ENCODE measurements at places on chromosomes 1 and 21.

GRCh38 chr1:6462412-6463119, 3.4 kb downstream of the TNFRSF25 start:
- no peak for DNase-seq

DNA sequence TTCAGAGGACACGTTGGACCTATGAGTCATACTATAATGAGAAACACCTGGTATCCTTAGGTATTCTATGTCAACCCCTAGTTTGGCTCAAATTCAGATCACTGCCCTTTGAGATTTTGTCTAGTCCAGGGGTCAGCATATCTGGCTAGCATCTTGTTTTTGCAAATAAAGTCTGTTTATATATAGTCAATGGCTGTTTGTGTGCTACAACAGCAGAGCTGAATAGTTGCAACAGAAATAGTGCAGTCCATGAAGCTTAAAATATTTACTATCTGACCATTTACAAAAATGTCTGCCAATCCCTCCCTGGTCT, 48.5 kb upstream of the EDEM3 start:
- no peak for DNase-seq

DNA sequence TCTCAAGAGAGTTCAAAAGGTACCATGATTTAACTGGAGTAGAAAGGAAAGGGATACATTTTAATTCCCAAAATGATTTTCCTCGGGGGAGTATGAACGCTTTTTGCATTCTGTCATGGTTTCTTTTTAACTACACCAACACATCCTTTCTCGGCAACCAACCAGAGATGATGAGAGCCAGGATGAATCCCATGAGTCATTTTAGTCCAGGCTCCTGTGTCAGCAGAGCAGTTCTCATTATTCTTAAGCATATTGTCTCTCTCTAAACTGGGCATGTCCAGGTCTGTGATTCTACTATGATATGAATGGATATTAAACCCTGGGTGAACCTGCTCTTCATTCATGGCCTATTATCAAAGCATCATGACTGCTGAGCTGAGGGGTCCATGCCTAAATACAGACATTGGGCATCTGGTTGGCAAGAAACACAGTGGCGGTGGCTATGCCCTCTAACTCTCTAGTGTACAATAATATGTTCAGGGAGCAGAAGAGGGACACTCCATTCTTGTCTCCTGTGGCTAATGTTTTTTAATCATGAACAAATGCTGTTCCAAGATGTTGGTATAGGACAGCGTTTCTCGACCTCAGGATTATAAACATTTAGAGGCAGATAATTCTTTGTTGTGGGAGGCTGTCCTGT, 124.3 kb upstream of the ESRRG start:
- DNase-seq: no peak

GRCh38 chr21:25092441-25093011, 514.8 kb downstream of the MRPL39 start:
- no peak for DNase-seq

GRCh38 chr1:62467092-62467491, 30.2 kb downstream of the USP1 start:
- no peak for DNase-seq

GRCh38 chr21:44392185-44392584, 38.8 kb downstream of the TRPM2 start:
- DNase-seq: no peak

DNA sequence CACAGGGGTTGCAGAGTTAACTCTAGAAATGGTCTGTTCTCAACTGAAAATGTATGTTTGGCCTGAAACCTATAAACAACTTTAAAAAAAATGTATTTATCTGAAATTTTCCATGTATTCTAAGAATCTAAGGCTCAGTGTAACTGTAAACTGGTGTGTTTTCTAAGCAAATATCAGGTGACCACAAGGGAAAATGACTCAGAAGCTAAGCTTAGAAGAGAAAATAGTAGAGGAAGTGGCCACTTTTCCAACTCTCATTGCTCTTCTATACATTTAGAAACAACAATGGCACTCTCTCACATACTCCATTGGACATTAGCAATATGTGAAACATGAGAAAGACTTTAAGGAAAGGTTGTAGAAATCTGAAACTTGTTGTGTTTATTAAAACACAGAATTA, 7.5 kb downstream of the TNFSF18 start:
- no peak for DNase-seq

DNA sequence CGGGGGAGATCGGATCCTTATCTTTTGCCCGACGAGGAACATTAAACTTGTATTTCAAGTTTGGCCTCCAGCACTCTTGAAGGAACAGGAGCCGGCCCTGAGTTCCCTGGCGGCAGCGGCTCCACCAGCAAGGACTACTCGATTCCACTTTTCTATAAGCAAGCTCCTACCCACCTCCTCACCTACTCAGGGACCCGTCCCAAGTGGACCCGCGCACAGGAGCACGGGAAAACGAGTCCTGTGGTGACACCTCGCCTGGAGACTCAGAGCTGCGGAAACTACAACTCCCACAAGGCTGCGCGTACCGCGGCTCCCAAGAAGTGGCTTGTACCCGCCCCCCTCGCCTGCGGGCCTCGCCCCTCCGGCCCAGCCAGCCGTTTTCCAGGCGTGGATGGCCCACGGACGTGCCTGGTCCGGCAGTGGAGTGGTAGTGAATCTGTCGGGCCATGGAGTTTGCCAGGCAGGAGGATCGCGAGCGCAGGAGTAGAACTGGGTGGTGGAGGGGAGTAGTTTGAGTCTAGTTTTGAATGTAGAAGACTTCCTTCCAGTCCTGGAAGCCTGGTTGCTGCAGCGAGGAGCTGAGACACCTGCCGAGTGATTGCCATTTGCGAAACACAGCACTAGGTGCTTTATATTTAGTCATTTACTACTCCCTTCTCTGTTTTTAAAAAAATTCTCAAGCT, at the start of gene ACP6:
ACP6 (minus strand) TSS at position 206 of the 683 bp plus-strand sequence. CDS start 476 bp downstream, outside the sequence.
- DNase-seq: peak; percentile 89

- no peak for DNase-seq
Observed at GRCh38 chr1:200337410-200337809, 72.4 kb downstream of the ZNF281 start.

- no peak for DNase-seq
Observed at GRCh38 chr1:43706598-43707189, 642 bp upstream of the ST3GAL3 start.

GRCh38 chr1:31605908-31606427, 11.5 kb upstream of the HCRTR1 start:
- no peak for DNase-seq

- DNase-seq: no peak
Observed at GRCh38 chr21:36199021-36199420, 42.4 kb downstream of the DOP1B start.

GRCh38 chr1:165169729-165170128, 186.8 kb downstream of the LMX1A start:
- DNase-seq: no peak

- no peak for DNase-seq
Observed at GRCh38 chr21:14995695-14996490, 68.9 kb downstream of the NRIP1 start.

GRCh38 chr1:24683713-24684162, 40.6 kb downstream of the SRRM1 start:
- no peak for DNase-seq

GRCh38 chr1:238900334-238900865, 486.0 kb upstream of the CHRM3 start:
- DNase-seq: no peak

DNA sequence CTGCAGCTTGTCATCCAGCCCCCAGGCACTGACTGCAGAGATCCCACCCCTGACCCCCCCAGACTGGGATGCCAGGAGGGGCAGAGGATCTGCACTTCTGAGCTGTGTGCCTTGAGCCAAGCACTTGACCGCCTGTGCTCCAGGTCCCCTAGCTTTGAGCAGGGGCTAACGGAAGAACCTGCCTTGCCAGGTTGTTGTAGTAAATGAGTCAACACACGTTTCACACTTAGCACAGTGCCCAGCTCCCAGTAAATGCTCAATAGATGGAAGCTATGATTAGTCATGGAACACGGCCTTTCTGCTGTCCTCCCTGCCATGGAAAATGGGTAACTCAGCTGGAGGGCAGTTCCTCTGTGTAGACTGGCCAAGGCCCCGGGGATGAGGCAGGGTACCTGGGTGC, 24.1 kb downstream of the IFFO2 start:
- DNase-seq: no peak

- DNase-seq: no peak
Observed at GRCh38 chr21:45522986-45523385, 19.3 kb downstream of the SLC19A1 start.

GRCh38 chr1:3702528-3702927, 49.7 kb upstream of the CCDC27 start:
- DNase-seq: no peak

DNA sequence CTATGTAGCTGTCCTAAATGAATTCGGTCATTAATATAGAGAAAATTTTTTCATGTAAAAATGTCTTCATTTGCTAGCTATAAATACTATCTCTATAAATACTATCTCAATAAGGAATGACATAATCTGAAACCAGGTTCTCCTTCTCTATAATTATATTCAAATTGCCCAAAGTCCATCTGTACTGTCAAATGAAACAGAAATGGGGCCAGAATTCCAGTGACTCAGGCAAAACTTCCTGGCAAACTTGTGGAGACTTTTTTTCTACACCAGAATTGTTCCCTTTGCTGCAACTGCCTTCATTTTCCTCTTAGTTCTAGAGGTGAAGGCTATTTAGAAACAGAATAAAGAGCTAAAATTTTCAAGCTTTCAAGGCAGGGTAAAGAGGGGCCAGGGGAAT, 152.5 kb downstream of the KCNH1 start:
- no peak for DNase-seq

GRCh38 chr1:236759252-236759859, 35.7 kb upstream of the MTR start:
- peak; percentile 38 for DNase-seq

DNA sequence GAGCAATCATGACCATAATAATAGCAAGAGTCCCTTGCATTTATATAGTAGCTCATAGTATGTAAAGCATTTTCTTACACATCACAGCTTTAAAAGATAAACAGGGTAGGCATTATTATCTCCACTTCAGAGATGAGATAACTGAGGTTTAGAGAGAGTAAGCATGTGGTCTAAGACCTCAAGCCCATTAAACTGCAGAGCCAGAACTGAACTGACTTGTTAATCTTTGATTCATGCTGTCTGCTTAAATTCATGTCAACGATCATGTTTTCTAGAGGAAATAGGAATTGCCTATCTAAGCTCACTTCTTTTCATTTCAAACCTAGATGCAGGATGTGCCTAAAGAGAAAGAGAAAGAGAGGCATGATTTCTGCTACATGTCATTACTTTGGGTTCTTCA, 524.8 kb downstream of the PTPRC start:
- no peak for DNase-seq

GRCh38 chr1:189336115-189337100, 1141.3 kb downstream of the BRINP3 start:
- no peak for DNase-seq

DNA sequence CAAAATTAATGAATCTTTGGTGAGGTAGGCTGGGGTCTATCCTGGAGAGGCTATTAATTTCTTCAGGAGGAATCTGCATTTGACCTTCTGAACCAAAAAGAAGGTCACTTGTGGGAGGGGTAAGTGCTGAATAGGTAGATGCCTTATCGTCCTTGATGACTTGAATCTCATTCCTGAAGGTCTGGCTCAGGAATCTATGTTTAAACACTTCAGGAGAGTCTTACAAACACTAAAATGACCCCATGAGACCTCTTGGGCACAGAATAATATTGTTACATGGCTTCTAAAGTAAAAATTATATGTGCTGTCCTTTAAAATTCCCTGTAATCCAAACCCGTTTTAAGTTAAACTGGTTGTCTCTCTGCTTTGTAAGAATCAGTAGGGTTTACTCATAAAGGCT, 55.0 kb upstream of the FGGY start:
- no peak for DNase-seq

DNA sequence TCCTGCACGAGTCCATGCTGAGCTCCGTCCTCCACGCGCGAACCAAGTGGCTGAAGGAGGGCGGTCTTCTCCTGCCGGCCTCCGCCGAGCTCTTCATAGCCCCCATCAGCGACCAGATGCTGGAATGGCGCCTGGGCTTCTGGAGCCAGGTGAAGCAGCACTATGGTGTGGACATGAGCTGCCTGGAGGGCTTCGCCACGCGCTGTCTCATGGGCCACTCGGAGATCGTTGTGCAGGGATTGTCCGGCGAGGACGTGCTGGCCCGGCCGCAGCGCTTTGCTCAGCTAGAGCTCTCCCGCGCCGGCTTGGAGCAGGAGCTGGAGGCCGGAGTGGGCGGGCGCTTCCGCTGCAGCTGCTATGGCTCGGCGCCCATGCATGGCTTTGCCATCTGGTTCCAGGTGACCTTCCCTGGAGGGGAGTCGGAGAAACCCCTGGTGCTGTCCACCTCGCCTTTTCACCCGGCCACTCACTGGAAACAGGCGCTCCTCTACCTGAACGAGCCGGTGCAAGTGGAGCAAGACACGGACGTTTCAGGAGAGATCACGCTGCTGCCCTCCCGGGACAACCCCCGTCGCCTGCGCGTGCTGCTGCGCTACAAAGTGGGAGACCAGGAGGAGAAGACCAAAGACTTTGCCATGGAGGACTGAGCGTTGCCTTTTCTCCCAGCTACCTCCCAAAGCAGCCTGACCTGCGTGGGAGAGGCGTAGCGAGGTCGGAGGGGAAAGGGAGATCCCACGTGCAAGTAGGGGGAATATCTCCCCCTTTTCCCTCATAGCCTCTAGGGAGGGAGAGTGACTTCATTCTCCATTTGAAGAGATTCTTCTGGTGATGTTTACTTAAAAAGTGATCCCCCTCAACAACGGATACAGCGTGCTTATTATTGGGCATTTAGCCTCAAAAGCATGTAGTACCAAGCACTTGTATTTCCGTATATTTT, 991 bp downstream of the PRMT6 start:
- peak; percentile 12 for DNase-seq

GRCh38 chr1:97034651-97035050, 313.1 kb downstream of the PTBP2 start:
- DNase-seq: no peak

DNA sequence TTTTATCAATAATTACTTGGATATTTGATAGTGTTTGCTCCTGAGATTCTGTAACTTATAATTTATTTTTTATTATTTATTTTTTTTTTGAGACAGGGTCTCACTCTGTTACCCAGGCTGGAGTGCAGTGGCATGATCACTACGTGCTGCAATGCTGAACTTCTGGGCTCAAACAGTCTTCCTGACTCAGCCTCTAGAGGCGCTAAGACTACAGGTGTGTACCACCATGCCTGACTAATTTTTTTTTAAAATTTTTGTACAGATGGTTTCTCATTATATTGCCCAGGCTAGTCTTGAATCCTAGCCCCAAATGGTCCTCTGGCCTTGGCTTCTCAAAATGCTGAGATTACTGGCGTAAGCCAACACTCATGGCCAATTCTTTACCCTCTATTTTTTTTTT, 845.5 kb upstream of the ADGRL4 start:
- DNase-seq: no peak

GRCh38 chr1:160024195-160024905, 7.4 kb downstream of the PIGM start:
- no peak for DNase-seq

GRCh38 chr1:162136760-162137159, 67.3 kb downstream of the NOS1AP start:
- DNase-seq: no peak

- DNase-seq: no peak
Observed at GRCh38 chr1:206951318-206952100, 5.2 kb upstream of the PIGR start.

GRCh38 chr1:210814382-210815123, 319.4 kb downstream of the KCNH1 start:
- DNase-seq: no peak

- no peak for DNase-seq
Observed at GRCh38 chr21:17570786-17571185, 41.9 kb downstream of the BTG3 start.

Measured in CD4-positive, alpha-beta T cell treated with Interleukin-15 for 4 hours (primary cell).